ENCODE measurements at places on chromosomes 5 and 9.

- no peak for DNase-seq
These were observed 55.7 kb downstream of the FAM174A start for GRCh38 chr5:100590867-100591266.

GRCh38 chr5:8843771-8844170 lies 702.1 kb downstream of the SEMA5A start:
- no peak for DNase-seq

DNA sequence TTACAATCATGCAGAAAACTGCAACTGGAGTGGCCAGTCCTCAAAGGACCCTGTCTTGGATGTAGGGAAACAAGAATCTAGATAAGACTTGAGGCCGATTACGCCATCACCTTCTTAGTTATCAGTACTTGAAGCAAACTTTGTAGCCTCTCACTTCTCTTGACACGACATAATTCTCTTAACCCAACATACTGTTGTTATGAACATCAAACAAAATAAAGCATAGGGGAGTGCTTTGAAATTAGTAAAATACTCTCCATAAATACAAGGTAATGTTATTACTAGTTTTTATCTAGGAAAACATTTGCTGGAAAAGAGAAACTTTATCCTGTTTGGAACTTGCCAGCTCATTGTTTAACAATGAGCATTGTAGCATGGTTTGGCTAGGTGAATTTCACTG lies 574.9 kb upstream of the DMAC1 start:
- no peak for DNase-seq

GRCh38 chr9:99031319-99031718 lies 73.6 kb upstream of the TGFBR1 start:
- DNase-seq = no peak

DNA sequence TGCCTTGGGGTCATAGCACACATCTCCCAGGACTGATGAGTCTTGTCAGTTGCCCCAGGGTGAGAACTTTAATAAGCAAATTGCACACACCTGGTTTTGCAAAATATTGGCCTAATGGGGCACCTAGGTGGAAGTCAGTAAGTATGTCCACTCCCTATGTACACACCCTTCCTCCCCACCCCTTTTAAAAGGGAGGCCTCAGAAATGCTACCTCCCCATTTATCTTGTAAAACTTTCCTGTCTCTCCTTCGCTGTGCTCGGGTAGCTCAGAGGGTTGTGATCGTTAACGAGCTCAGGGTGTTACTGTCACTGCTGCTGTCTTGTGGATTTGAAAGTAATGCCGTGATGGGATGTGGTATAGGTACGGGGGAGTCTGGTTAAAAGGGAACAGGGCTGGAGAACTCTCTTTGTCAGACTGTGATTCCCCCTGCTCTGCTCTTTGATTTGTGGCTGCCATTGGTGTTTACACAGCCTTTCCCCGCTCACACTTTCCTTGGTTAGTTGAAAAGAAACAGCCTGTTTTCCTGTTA lies 26.2 kb downstream of the ZNF462 start:
- no peak for DNase-seq
